Stimulated activated naive CD4-positive, alpha-beta T cell (primary cell): ENCODE measurements at places on chromosomes 2 and 18.

DNA sequence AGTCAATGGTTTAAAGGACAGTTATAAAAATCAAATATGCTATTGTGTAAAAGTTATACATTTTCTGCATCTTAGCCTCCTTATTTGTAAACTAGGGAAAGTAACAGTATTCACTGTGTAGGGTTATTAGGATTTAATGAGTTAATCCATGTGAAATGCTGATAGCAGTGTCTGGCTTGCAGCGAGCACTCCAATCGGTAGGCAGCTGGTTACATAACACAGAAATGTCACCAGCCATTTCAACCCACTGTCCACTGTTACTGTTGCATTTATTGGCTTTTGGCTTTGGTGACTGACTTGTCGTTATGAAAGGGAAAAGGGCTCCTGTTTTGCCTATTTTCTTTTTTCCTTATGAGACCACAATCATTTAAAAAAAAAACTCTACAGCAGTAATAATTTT, 38.9 kb downstream of the ID2 start:
- no peak for DNase-seq

DNA sequence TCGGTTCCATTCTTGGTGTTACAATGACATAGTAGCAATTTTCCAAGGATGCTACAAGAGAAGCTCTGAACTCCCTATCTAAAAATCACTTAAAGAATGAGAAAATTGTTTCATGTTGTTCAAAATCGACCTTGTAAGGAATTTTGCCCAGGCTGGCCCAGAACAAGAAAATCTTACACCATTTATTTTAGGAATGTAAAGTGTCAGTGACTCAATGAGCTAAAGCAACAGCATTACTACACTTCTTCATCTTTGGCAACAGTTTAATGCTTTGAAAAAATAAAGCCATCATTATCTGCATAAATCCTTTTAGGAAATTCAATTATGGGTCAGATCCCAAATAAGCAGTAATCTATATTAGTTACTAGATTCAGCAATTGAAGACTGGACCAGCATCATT, 38.6 kb downstream of the SLC25A12 start:
- no peak for DNase-seq

GRCh38 chr2:108447947-108448677, 894 bp upstream of the GCC2 start:
- DNase-seq, result no peak

GRCh38 chr2:214076527-214076926, 334.3 kb upstream of the VWC2L start:
- no peak for DNase-seq

DNA sequence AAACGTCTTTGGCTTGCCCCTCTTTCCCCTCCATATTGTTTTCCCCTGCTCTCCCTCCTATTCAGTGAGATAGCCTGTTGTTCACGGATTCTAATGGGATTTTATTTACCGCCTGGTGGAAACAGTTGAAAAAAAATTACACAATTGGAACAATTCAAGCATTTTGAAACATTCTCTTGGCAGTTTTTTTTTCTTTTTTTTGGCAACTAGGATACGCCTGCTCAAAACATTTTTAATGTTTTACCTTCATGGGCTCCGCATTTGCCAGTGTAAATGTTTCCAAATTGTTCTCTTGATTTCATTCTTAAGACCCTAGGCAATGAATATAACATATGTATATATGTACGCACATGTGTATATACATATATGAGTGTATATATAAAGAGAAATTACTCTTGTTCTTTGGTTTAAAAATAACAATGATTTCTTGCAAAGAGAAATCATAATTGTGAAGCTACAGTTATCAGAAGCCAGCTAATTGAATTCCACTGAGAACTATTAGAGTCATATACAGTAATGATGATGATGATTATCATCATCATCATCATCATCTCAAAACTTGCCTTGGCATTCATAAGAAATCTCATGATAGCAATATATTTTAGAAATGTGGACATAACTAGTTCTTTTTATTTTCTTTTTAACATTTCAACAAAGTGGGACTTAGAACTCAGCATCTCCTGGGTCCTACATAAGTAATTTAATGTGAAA, 146.7 kb downstream of the LTBP1 start:
- DNase-seq, result no peak

GRCh38 chr2:165357758-165358157, 111.7 kb upstream of the CSRNP3 start:
- no peak for DNase-seq

GRCh38 chr2:204909791-204910190, 364.5 kb downstream of the PARD3B start:
- no peak for DNase-seq

DNA sequence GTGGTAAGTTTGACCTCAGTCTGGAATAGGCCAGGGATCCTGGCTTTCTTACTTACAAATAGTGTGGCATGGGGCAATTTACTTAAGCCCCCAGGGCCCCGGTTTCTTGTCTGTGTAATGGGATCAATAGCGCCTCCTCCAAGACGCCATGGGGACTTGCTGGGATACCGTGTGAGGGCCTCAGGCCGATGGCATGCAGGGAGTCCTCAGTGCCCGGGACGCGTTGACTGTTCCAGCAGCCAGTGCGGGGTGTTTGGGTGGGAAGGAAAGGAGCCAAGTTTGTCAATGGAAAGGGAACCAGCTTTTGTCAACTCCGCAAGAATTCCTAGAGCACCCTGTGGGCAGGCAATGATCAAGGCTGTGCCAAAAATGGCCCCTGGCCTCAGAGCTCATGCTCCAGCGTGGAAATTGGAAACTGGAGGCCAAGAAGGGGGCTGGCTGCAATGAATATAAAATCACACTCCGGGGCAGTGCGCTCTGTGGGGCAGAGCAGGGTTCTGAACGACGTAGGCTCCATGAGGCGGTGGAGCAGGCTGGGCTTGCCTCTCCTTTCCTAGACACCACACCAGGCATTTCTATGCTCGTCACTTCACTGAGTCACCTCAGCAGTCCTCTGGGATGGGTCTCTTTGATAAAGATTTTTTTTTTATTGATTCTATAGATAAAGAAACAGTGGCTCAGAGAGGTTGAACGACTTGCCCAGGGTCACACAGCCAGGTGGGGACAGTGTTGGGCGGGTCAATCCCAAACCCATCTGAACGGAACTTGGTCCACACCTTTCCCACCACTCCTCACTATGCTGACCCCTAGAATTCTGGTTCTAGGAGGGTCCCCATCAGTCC, 56.7 kb upstream of the ASAP2 start:
- DNase-seq, result no peak

DNA sequence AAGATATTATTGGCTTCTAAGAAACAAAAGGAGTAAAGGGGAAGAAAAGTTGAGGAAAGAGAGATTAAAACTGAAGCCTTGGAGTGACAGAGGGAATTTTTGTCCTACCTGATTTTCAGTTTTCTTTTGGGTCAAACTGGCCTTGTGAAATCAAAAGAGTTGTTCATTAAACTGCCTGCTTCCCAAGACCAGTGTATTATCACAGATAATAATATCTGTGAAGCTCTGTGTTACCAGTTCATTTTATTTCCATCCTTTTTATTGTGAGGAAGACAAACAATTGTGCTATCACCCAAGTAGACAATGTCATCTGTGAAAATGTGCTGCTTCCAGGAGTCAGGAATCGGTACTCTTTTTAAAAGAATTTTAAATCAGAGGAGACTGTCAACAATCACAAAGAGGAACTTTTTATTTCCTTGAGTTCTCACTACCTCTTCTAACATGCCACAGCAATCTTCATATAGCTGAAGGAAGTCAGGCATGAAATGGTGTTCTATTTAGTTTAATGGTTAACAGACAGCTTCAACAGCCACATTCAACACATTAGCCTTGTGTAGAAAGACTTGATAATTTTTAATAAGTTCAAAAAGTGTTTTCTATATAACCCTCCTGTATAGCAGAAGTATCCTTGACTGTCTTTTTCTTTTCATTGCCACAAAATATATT, 554.8 kb downstream of the PIK3C3 start:
- no peak for DNase-seq

DNA sequence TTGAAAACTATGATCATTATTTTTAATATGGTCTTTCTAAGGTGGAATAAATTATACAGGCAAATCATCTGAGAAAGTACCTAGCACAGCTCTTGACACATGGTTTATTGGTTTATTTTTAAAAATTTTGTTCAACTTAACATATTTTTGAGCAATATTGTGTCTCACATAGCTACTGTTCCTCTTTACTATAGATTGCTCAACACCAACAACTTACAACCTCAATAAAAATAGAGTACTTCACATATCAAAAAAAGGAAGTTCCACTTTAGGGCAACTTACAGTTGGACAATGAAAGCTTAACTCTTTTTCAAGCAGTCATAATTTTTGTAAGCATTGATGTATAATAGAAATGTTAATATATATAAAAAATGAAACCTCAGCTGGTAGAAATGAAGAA, 440.9 kb upstream of the UBE2E3 start:
- no peak for DNase-seq
